ENCODE measurements at places on chromosomes 4 and X.
A peak's percentile ranks its signal among the peaks of the same experiment; 100 is the strongest.

DNA sequence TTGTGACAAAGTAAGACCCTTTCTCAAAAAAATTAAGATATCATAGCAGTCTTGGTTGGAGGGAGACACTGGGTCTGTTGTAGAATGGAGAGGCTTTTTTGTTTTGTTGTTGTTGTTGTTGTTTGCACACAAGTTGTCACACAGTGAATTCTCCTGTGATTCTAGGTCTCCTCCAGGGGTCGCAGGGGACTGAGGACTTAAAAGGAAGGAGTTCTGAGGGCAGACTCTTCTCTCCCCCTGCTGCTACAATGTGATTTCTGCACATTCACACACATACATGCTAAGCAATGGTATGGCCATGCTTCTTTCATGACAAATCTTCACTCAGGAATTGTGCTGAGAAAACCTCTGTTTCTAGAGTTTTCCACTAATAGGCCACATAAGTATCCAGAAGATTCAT lies 71.1 kb downstream of the ZNF732 start:
- DNase-seq = no peak

DNA sequence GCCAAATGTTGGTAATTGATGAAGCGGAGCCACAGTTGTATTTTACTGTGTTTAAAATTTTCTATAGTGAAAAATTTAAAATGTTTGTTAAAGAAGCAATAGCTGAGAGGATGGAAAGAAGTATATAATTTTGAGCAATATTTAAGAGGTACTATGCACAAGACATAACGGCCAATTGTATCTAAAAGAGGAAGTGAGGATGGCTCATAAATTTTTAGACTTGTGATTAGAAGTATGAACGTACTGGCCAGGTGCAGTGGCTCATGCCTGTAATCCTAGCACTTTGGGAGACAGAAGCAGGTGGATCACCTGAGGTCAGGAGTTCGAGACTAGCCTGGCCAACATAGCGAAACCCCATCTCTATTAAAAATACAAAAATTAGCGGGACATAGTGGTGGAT lies 12.7 kb upstream of the HHIP start:
- DNase-seq = no peak

- DNase-seq = no peak
Measured at GRCh38 chr4:129164243-129164642, 68.3 kb downstream of the C4orf33 start.

DNA sequence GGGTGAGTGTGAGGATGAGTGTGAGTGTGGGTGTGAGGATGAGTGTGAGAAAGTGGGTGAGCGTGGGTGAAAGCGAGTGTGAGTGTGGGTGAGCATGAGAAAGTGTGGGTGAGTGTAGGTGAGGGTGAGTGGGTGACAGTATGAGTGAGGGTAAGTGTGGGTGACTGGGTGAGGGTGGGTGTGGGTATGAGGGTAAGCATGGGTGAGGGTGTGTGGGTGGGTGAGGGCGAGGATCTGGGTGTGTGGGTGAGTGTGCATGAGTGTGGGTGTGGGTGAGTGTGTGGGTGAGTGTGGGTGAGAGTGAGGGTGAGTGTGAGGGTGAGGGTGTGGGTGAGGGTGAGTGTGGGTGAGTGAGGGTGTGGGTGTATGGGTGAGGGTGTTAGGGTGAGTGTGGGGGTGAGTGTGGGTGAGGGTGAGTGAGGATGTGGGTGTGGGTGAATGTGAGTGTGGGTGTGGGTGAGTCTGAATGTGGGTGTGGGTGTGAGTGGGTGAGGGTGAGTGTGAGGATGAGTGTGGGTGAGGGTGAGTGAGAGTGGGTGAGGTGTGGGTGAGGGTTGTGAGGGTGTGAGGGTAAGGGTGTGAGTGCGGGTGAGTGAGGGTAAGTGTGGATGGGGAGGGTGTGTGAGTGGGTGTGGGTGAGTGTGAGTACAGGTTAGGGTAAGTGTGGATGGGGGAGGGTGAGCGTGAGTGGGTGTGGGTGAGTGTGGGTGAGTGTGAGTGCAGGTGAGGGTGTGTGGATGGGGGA lies 48.9 kb downstream of the ING2 start:
- no peak for DNase-seq

DNA sequence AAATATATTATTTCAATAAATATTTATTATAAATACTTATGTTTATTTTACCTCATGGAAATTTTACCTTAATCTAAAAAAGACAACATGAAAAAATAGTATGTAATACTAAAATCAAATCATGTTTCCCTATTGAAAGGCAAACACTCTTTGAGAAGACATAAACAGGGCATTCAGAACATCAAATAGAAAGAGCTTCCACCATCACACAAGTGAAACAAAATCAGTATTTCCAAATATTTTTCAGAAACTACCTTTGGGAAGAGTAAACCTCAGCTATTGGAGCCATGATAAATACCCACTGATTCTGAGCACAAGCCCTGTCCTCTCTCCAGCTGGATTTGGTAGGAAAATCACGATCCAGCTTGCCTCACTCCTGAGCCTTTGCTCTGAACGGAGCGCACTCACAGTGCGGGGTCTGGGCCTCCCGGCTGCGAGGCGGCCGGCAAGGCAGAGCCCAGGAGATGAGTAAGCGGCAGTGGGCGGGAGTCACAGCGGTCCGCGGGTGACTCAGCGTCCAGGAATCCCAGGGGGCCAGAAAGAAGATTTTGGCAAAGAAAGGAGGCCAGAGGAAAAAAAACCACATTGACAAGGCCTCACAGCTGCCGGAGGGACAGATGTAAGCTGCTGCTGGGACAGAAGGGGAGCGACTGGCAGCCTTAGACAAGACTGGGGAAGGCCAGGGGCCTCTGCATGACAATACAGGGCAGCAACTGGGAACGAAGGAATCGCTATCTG lies 14.7 kb upstream of the ANXA5 start:
- DNase-seq = no peak

- DNase-seq = no peak
Measured at GRCh38 chr4:119125931-119126330, 9.7 kb upstream of the MYOZ2 start.

- no peak for DNase-seq
Measured at GRCh38 chr4:175253184-175253902, 335.2 kb downstream of the ADAM29 start.

DNA sequence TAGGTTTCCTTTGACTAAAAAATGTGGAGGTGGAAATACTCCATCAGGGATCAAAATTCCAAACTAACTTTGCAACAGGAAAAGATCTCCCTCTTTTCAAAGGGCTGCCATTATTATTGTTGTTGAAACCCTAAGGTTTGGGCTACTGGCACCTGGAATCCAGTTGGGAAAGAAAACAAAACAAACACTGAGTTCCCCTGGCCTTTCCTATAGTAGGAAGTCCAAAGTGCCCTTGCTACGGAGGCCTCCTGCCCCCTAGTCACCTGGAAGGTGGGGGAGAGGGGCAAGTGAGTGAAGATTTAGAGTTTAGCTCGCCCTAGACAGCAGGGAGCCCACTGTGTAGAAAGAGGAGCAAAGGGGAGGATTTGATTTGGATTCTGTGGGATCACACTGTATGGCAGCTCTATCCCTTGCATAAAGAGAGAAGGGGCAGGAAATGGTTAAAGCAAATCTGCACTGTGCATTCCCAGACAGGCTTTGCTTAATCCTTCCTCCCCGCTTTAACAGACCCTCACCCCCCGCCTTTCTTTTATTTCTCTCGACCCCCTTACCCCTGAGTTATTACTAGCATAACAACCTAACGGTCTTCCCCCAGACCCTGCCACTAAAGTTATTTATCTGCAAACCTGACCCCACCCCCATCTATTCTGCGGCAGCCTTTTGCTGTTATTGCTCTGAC lies 627 bp upstream of the FAT4 start:
- DNase-seq = no peak

DNA sequence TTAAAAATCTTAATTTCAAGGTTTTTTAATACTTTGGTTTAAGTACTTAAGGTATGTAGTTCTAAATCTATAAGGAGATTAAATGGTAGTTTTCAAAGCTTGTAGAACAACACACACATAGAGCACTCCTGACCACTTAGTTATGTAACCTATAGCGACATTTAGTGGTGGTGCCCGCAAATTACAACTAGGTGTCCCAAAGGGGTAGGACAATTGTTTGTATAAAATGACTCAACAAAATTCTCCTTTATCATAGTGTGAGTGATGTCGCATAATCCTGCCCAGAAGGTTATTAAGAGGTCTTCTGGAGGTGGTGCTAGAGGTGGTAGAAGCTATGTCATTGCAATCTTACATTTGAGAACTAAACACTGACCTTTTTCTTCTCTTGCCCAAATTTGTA lies 373.0 kb upstream of the RASGEF1B start:
- peak; percentile 45 for DNase-seq

GRCh38 chrX:56733459-56734046 lies 4.5 kb downstream of the NBDY start:
- peak; percentile 41 for DNase-seq

DNA sequence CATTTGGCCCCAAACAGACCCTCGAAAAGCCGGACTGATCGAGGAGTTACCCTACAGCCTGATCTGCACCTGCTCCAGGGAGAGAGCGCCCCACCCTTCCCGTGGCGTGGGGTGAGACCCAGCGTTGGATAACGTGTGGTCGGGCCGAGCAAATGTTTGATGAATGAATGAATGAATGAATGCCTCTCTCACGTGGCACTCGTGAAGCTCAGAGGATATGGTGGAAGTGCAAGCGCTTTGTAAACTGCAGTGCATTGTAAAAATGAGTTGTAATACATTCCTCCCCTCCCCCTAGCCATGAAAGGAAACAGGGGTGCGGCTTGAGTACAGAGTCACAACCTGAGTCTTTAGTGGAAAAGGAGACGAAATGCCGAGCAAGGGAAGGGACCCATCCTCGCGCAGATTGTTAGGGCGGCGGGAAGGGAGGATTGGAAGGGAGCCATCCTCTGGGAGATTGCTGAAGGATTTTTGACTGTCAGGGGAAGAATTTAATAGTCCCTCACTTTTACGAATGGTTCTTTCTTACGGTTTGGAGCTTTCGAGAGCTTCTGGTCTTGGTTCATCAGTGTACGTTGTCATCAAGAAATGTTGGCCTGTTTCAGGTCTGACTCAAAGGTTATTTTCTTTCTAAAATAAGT lies 772 bp upstream of the FBXW7 start:
- DNase-seq = peak; percentile 83

GRCh38 chr4:137420901-137421396 lies 111.3 kb downstream of the PCDH18 start:
- DNase-seq = no peak

DNA sequence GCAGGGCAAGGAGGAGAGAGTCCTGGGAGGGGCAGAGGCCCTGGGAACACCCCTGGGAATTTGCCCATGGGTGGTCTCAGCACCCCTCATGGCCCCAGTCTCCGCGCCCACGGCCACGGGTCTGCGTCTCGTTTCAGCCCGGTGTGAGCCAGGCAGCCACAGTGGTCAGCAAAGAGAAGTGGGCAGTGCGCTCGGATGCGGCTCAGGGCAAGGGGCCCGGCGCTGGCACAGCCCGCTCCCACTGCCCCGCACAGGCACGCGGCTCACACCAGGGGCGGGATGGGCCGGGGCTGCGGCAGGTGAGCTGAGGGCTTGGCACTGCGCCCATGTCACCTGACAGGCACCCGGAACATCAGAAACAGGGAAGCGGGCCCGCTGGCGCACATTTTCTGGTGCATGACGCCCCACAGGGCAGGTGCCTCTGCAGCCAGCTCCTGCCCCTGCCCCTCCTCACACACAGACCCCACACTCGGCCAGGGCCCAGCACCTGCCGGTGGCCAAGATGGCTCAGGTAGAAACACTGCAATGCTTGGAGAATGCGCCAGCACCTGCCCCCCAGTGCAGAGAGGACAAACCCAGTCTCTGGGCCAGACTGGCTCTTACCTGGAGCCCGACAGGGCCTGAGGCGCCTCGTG lies 41.9 kb upstream of the MXD4 start:
- no peak for DNase-seq

GRCh38 chr4:139606579-139607501 lies 50.8 kb upstream of the SETD7 start:
- DNase-seq = no peak

DNA sequence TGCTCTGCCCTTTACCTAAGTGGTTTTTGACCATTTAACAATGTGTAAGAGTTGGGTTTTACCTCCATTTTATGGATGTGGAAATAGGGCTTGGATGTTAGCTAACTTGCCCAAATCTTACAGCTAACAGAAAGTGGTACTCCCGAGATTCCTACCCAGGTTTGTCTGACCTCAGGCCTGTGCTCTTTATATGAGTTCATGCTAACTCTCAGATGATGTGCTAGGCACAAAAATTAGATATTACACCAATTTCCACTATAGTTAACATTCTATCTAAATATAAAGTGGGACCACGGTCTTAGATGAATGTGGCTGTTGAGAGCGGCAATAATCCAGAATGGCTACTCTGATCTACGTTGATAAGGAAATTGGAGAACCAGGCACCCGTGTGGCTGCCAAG lies at the start of gene PTTG2:
Gene PTTG2 (plus strand): TSS at position 301 of the 400 bp plus-strand sequence. CDS start 37 bp downstream, at position 338.
- no peak for DNase-seq

GRCh38 chr4:6524436-6524835 lies 50.6 kb upstream of the MAN2B2 start:
- no peak for DNase-seq

DNA sequence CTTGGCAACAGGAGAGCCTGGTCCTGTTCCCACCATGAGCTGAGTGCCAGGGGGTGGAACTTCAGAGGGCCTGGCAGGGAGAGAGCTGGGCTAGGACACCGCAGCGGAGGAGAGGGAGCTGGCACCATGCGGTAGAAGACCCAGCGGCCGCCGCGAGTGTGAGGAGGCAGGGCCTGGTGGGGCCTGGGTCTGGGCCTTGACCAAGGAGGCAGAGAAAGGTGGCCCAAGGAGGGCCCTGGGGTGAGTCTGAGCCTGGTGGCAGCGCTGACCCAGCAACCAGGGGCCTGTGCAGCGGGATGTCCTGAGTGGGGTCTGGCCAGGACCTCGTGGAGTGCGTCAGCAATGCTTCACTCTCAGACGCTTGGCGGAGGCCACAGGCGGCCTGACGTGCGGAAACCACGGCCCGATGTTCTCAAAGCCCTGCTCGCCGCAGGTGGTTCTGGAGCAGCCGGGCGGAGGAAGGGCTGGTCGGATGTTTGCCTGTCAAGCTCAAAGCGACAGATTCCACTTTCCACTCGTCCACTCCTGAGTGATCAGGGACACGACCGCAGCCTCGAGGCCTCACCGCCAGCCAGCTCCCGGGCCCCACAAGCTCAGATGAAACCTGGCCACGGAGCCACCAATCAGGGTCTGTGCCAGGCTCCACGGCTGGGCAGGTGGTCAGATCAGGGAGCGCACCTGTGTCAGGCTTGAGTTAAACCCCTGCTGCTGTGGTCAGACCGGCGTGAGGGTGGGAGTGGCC lies 20.8 kb downstream of the ATP5ME start:
- DNase-seq = no peak

- peak; percentile 95 for DNase-seq
Measured at GRCh38 chrX:107716816-107717700, 58.5 kb downstream of the TSC22D3 start.

DNA sequence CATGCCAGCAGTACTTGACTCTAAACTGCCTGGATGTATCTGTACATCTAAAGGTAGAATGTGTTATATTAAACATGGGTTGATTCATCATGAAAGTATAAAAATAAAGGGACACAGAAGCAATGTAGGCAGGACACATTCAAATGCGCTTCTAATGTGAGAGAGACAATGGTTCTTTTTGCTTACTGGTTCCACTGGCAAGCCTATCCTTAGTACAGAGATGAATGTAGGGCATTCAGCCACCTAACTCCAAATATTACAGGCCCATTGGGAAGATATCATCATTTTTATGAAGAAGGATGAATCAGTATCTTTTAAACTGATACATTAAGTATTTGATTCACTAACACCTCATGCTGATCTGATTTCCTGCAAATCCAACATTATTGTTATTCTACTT lies 18.0 kb downstream of the CDKL2 start:
- no peak for DNase-seq

Data from T-helper 2 cell (primary cell).